NCI-H1105 treated with DMSO at 0.1 percent for 48 hours (cell line): ENCODE measurements at places on chromosomes 1 and 21.

- no peak for DNase-seq
These were observed 361 bp upstream of the LMX1A start for GRCh38 chr1:165356876-165357275.

DNA sequence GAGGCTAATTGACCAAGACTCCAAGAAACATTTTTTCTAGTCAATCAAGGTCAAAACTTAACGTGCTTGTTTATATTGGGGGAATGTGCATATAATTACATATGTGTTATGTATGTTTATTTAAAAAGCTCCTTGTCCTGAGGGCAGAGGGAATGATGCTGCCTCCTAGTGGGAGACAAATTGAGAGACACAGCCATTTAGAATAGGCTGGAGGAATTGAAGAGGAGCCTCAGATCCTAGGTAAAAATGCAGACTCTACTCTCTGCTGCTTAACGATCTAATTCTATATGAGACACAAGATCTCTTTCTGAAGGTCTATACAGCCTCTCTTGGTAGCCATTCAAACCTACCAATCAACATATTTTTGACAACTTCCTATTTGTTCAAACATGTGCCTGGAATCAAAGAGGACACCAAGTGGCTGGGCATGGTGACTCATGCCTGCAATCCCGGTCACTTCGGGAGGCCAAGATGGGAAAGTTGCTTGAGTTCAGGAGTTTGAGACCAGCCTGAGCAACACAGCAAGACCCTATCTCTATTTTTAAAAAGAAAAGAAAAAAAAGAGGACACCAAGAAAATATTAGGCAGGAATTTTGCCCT lies 136.6 kb upstream of the ZNF648 start:
- no peak for DNase-seq

GRCh38 chr1:58063095-58063494 lies 483.4 kb downstream of the OMA1 start:
- DNase-seq = no peak

DNA sequence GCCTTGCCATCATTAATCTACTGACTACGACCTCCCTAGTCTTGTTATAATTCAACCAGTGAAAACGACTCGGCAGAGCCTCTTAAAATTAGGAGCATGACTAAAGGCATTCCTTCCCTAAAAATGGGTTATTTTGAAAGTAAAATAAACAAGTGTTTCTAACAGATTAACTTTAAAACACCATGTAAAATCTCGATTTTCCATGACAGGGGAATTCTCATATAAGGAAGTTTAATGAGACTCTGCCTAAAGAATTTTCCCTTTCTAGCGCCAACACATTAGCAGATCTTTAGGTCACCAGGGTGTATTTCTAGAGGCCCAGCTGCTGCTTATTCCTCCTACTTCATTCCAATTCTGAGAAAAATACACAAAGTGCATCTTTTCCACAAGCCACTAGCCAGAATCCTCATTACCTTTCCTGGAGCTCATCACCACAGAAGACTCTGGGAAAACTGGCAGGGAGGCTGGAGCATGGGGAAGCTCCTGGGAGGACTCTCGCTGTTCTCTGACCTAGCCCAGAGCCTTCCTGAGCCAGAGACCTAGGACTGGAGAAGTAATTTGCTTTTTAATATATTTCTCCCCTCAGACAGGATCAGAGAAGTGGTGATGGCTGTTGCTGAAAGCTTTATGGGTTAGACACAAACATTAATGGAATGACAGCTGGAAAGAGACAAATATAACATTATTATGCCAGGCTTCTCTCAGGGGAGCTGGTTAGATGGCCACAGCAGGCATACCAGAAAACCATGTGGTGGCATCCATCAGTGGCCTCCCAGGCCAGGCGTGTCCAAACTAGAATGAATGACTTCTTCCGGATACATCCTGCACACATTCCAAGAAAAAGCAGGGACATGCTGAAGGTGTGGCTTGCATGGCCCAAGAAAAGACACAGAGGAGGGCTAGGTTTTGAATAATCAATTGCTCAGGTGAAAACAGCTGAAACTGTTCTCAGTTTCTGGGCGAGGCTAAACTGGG lies 63.6 kb upstream of the CTTNBP2NL start:
- DNase-seq = no peak

GRCh38 chr1:70142075-70142474 lies 63.3 kb downstream of the LRRC40 start:
- DNase-seq = no peak

- DNase-seq = peak; percentile 10
These were observed 31.1 kb downstream of the EEIG2 start for GRCh38 chr1:108590957-108591356.

GRCh38 chr21:42263591-42264131 lies 44.7 kb downstream of the ABCG1 start:
- DNase-seq = no peak

DNA sequence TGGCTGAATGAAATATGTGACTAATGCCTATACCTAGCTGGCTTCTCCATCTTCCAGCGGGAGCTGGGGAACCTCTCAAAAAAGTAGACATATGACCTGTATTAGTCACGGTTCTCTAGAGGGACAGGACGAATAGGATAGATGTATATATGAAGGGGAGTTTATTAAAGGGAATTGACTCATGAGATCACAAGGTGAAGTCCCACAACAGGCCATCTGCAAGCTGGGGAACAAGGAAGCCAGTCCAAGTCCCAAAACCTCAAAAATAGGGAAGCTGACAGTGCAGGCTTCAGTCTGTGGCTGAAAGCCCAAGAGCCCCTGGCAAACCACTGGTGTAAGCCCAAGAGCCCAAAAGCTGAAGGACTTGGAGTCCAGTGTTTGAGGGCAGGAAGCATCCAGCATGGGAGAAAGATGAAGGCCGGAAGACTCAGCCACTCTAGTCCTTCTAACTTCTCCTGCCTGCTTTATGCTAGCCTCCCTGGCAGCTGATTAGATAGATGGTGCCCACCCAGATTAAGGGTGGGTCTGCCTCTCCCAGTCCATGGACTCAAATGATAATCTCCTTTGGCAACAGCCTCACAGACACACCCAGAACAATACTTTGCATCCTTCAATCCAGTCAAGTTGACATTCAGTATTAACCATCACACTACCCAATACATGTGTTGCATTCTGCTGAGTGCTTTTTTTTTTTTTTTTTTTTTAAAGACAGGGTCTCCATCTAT lies 19.6 kb downstream of the OLIG1 start:
- DNase-seq = no peak

DNA sequence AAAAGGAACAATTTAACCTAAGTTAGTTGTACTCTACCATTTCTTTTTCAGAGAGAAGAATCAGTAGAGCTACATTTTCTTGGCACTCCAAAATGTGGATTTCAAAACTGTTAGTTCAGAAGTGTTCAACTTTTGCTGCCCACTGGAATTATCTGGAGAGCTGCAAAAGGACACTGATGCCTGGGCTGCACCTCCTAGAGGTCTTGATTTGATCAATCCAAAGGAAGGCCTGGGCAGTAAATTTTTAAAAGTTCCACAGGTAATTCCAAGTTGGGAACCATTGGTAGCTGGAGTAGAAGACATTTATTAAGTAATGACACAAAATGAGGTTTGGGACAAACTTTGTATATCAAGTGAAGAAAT lies 79.3 kb upstream of the HMCN1 start:
- no peak for DNase-seq

DNA sequence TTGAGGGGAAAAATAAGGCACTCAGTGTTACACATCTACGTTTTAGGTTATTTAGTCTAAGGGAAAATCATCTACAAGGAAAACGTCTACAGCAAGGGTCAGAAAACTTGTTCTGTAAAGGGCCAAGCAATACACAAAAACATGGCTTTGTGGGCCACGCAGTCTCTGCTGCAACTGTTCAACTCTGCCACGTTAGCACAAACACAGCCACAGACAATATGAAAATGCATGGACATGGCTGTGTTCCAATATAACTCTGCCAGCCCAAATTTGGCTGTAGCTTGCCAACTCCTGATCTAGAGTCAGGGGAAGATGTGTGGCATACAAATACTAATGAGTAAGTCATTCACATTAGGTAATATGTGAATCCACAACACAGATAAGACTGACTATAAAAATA lies 40.7 kb downstream of the COA6 start:
- no peak for DNase-seq

- no peak for DNase-seq
These were observed 18.0 kb downstream of the CSF1 start for GRCh38 chr1:109928591-109929111.

DNA sequence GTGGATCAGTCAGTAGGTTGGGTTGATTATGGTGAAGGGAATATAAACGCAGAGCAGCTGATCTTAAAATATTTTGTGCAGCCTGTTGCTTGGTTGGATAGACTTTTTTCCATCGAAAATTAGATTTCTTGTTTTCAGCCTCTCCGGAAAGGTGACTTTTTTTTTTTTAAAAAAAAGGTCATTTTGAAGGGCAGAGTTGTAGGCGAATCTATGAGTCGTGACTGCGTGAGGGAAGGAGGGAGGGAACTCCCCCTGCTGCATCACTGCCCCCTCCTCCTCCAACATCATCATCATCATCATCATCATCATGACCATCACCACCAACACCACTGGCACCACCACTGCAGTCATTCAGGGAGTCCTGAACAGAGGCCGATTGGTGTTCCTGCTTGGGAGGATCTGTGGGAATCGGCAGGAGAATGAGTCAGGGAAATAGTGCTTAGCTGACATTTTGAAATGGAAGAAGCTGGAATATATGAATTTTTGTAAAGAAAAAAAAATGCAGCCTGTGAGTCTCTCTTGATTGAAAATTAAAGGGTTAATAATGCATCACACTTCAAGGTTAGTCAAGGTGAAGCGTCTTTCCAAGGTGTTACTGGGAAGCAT lies 1.2 kb downstream of the ATP1B1 start:
- no peak for DNase-seq

DNA sequence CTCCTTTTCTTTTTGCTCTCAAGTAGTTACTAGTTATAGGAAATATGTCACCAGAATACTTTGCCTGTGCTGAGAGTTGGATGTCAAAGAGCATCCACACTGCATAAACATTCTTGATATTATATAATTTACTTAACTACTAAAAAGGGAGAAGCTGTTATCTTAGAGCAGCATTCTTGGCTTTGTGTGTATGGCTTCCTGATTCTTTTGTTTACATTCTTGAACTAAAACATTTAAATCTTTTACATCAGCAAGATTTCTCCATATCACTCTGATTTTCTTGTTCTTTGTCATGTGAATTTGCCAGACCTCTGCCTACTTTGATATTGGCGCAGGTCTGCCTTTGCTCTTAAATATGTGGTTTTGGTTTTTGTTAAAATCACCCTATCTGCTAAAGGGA lies 48.8 kb downstream of the SUCO start:
- no peak for DNase-seq

- DNase-seq = no peak
These were observed 107.2 kb downstream of the LAMC2 start for GRCh38 chr1:183293241-183293640.

- DNase-seq = peak; percentile 21
These were observed 63.4 kb upstream of the RAB3GAP2 start for GRCh38 chr1:220335668-220336067.

DNA sequence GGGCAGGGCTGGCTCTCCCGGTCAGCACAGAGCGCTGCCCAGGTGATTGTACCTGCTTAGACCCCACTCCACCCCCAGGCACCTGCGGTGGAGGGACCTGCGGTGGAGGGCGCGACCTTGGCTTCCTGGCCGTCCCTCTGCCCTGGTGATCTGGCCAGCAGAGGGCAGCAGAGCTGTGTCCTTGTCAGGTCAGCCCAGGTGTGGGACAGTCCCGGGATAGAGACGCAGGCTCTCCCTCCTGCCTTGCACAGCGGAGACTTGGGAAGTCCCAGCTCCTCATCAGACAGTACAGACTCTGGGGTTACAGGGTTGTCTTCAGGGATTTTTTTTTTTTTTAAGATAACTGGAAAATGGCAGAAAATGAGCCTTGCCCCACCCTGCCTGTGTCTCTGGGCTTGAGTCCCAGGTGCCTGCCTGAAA lies 10.0 kb downstream of the SLX9 start:
- DNase-seq = peak; percentile 9

DNA sequence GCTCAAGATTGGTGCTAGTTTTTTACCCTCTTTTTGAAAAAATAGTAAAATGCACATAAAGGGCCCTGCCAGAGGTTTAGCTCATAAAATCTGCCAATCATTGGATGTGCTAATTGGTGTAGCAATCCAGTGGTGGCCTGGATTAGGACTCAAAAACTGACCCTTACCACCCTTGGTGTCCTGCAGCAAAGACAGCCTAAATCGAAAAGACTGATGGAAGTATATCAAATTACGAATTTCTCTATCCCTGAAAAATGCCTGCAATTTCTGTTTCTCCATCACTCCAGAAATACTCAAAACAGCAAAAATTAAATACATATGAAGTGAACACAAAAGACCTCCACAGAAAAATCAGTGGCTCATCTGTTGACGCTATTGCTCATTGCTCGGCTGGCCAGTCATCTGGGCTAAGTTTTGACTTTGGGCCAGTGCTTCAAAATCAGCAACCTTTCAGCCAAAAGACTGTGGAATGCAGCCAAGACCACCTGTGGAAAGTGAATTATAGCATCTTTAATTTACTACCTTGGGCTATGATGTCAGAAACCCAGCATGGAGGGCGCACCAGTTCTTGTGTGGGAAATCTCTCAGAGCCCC lies 30.0 kb downstream of the WLS start:
- peak; percentile 11 for DNase-seq

- peak; percentile 77 for DNase-seq
These were observed 7.9 kb upstream of the UMODL1 start for GRCh38 chr21:42063191-42063570.

GRCh38 chr1:183363972-183364371 lies 54.2 kb downstream of the NMNAT2 start:
- no peak for DNase-seq

DNA sequence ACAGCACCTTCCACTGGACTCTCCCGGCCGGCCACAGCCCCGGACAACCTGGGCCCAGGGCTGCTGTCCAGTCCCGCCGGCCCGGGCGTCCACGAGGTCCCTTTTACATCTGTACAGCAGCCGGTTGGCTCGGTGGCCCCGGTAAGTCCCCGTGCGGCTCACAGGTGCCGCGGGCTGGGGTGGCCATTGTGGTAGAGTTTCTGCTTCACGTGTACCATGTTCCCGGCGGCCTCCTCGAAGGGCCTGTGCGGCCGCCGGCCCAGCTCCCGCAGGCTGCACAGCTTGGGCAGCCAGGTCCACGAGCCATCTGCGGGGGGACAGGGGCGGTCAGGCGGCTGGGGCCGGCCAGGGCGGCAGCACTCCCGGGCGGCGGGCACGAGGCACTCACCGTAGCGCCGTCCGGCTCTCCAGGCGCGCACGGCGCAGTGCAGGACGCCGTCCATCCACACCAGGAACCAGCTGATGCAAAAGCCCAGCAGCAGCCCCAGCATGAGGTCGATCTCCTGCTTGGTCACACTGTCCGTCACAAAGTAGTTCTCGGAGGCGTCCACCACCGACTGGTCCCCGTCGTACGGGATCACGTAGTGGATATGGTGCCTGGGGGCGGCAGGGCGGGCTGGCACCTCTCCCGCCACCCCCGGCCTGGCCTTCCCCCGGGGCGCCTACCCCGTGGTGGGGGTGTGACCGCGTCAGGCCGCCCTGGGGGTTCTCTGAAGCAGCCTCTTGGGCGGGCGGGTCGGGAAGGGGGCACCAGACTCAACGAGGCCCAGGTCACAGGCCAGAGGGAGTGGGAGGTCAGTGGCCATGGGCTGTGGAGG lies 5.0 kb downstream of the TMEM240 start:
- DNase-seq = no peak
